GM23338 (cell line): ENCODE measurements at places on chromosomes 7 and 10. TPM values are rescaled to one million over a fixed set of nuclear protein-coding genes. Genes with fewer than 3 reads are reported as not detected.

- no peak for DNase-seq
Measured at GRCh38 chr10:120691625-120692024, 159.5 kb upstream of the WDR11 start.

- DNase-seq, result peak; percentile 55
Measured at GRCh38 chr7:103343758-103344452, 662 bp downstream of the DNAJC2 start.

DNA sequence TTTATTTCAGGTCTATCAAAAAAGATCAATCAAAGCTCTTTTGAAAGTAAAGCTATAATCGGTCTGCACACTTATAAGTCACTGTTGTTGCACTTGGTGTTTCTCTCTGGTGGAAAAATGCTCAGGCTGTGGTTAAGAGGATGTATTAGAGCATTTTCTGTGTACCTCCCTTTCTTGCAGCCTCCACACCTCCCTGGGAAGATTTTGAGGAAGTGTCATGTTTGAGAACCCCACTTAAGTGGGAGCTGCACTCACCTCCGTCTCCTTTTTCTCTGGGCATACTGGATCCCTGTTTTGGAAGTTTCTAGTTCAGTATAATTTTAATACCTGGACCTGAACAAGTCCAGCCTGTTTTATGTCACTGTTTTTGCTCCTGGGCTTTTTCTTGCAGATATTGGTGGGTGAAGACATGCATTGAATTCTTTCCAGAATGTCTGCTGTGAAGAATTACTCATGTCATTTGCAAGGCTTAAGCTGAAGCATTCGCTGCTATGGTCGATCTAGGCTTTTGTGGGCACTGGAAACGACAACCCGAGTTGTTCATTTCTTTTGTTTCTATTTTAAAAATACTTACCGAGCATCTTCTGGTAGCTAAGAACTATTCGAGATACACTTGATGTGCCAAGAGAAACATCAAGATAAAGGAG, 36.6 kb downstream of the TCF7L2 start:
- no peak for DNase-seq

GRCh38 chr10:28897617-28898464, 220.5 kb downstream of the BAMBI start:
- no peak for DNase-seq

DNA sequence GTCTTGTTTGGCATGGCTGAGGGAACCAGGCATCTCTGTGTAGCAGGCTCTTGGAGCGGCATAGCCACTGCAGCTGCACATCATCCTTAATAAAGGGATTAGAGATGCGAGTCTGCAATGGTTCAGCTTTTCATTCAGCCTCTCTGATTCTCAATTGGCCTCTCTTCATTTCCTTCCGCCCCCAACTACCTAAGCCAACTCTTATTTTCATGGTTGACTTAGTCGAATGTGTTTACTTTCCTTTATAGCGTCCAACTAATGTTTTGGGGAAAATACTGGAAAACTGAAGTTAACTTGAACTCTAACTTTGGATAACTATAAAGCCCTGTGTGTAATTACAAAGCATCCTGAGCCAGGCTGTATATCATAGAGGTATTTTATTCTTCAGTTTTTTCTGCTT, 202.2 kb upstream of the KIAA1217 start:
- DNase-seq, result no peak

Gene C10orf71
- polyA plus RNA-seq, result not detected in 2 replicates

Gene DRGX
- polyA plus RNA-seq, result not detected in 2 replicates

Gene CC2D2B
- 0.80 and 0.92 TPM in 2 replicates for polyA plus RNA-seq

Gene GDF2
- not detected in 2 replicates for polyA plus RNA-seq

DNA sequence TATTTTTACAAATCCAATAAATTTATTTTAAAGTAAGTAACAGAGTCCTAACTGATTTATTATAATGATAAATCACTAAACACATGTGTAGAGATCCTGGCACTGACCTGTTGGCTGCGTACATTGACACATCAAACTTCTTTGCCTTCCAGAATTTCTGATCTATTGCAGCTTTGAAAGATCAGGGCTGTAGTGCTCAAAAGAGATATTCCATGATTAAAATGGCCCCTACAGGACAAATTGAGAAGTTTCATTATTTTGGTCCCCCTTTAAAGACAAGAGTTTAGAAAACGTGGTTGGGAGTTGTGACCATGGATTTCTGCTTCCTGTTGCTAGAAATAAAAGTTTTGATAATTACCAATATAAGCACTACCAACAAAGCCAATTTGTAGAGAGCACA, 87.7 kb upstream of the PDK4 start:
- DNase-seq, result peak; percentile 70

DNA sequence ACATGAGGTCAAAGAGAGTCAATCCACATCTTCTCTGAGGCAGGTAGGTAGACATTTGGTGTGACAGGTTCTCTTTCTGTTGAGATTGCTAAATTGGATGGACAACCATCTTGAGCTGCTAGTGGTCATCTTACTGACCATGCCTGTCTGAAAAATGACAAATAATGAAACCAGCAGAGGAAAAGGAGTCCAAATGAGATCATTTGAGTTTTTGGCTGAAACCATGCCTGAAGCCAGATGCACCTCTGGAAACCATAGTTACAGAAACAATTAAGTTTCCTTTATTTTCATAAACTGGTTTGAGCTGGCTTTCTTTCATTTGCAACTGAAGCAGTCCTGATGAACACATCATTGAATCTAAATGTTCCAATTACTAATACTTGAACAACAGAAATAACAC, 100.6 kb downstream of the ZNF438 start:
- no peak for DNase-seq

Gene RBP3
- polyA plus RNA-seq, result not detected in 2 replicates

DNA sequence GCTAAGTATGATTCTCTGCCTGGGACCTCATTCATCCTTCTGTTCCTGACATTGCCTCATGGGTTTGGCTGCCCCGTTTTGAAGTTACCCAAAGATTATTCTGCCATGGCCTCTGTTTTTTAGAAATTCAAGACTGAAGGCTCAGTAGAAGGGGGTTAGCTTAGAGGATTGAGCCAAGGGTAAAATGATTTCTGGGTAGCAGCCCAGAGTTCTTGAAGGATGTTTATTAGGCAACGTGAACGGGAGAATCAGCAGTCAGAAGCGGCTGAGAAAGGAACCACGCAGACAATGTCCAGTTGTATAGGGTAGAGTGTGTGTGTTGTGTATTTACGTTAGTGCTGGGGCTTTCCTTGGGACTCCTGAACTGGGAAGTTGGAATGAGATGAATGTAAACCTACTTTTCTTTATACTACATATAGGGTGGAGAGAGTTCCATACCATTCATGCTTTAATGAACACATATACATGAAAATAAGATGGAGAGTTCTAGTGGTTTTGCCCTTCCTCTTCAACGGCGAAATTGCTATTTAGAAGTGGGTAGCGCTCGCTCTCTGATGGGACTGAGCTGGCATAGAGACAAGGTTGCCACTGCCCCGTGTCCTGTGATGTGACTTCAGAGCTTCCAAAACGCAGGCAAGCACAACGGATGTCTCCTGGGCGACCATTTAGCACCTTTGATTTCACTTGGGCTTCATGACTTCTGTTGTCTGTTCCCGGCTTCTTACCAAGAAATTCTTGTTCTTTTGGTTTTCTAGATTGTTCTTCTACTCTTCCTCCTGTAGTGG, 35.0 kb upstream of the IL15RA start:
- DNase-seq, result no peak

GRCh38 chr7:31805209-31805818, 118.3 kb downstream of the PPP1R17 start:
- DNase-seq, result no peak

DNA sequence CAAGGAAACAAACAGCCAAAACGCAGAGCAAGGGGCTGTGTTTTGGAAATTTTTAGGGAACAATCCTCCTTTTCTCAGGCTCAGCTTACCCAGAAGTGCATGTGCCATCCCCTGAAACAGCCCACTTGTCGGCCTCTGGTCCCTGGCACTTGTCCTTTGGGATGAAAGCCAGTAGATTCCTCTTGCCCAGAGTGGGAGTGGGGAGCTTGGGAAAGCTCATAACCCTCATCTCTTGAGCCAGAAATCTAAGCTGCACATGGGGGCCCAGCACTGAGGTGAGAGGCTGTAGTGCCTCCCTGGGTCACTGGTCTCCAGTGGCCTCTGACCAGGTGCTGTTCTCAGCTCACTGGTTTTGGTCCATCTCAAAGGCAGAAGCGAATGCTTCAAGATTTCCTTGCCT, 150.3 kb downstream of the RNF216 start:
- no peak for DNase-seq

Gene MUC12
- polyA plus RNA-seq, result 18.0 and 21.4 TPM in 2 replicates

DNA sequence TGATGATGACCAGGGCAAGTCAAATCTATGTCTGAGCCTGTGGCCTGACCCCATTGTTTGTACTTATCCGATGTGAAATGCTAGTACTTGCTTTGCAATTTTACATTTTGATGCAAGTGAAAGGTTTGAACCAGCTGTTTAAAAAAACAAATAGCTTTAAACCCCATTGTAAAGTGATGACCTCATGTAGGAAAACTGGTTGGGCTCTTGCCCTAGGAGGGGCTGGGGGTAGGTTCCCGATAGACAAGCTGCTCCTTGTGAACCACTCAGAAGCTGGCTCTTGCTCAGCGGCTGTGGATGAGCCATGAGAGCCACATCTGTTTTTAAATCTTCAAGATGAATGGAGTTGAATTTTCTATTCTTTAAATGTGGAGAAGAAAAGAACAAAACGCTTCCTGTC, 185.3 kb downstream of the WDR11 start:
- peak; percentile 24 for DNase-seq
